ENCODE measurements at places on chromosomes 7 and 10.

- DNase-seq: no peak
Measured at GRCh38 chr10:89271532-89271931, 20.0 kb upstream of the LIPA start.

DNA sequence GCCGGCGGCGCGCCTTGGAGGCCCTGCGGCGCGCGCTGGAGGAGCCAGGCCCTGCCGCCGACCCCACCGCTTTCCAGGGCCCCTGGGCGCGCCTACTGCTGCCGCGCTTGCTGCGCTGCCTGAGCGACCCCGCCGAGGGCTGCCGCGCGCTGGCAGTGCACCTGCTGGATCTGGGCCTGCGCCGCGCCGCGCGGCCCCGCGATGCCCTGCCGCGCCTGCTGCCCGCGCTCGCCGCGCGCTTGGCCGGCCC lies 280 bp downstream of the DNAAF5 start:
- DNase-seq: no peak

GRCh38 chr7:90111-91063 lies 102.0 kb upstream of the FAM20C start:
- no peak for DNase-seq

DNA sequence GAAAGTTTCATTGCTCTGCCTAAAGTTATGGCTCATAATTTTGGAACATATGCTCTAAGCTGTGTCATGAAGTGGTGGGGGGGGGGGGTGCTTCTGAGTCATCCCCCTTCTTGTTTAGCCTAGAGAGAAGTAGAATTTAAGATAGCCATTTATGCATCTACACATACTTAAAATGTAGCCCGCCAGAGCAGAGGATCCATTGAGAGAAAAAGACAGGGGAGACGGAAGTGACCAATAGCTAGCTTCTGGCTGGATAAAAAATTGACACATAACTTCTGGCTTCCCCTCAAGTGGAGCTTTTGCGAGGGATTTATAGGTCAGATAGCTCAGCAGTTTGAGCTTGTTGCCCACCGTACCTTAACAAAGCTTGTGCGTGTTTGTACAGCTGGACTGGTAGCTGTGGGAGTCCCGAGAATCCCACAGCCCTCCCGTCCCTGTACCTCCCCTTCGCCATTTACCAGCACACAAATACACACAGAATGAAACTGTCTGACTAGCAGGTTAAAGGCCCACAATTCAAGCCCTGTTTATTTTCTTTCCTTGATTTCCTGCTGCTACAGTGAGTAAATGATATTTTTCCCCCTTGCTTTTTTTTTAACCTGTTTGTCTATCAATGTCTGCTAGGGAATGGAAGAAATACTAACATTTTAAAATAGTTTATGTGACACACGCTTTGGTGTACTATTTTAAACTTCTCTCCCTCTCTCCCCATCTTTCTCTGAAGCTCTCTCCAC lies 232.6 kb upstream of the FERD3L start:
- DNase-seq: no peak

- DNase-seq: no peak
Measured at GRCh38 chr7:55172881-55173609, 154.2 kb downstream of the EGFR start.

GRCh38 chr7:3179456-3179855 lies 121.6 kb upstream of the SDK1 start:
- DNase-seq: no peak
